Stomach (tissue), 19 donors: ENCODE measurements at places on chromosomes 3 and 15.
A peak's percentile ranks its signal among the peaks of the same experiment; 100 is the strongest.

- H3K27ac ChIP-seq: no peak overlapping the region
- no peak for DNase-seq
- H3K36me3 ChIP-seq: no peaks in the 10 kb centered on the region
- no peaks in the 10 kb centered on the region for H3K4me1 ChIP-seq
Observed at GRCh38 chr3:148896062-148896461, 31.0 kb downstream of the CPA3 start.

DNA sequence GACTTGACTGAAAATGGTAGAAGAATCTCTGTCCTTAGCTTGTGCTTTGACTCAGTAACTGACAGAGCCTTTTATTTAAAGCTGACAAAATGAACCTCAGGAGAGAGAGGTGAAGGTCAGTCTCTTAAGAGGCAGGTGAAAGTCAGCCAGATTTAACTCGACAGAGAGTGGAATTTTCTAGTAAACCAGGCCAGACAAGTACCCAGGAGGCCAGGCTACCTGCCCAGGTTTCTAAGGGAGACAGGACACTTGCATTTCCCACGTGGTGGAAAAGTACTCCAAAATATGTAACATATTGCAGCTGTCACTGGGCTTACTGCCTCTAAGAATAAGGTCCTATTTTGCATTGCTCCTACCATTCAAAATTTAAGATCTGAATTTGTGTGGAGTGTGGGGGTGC lies 167.9 kb downstream of the FMN1 start:
- no peaks in the 10 kb centered on the region for H3K36me3 ChIP-seq
- no peaks in the 10 kb centered on the region for H3K27me3 ChIP-seq
- peaks cover 39% of the 10 kb centered on the region for H3K4me1 ChIP-seq
- no peak overlapping the region for H3K27ac ChIP-seq
- no peak overlapping the region for H3K4me3 ChIP-seq

- no peak overlapping the region for H3K27ac ChIP-seq
- DNase-seq: no peak
- H3K36me3 ChIP-seq: no peaks in the 10 kb centered on the region
- no peaks in the 10 kb centered on the region for H3K27me3 ChIP-seq
- H3K4me1 ChIP-seq: no peaks in the 10 kb centered on the region
Observed at GRCh38 chr3:36546226-36546625, 165.9 kb downstream of the STAC start.

DNA sequence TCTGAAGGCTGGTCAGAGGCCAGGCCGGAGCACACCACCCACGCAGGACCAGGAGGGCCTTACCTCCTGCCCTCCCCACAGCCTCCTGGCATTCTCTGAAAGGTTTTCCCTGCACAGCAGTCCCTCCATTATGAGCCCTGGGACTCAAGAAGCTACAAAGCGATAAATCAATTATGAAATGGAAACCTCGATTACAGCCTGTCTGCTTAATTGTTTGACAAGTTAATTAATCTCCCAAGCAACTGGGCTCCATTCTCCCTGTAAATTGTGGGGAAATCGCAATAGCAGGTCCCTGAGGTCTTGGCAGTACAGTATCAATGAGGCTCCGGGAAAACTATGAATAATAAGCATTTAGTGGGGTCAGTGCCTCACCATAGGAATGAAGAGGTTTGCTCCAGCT lies 683.5 kb downstream of the NTRK3 start:
- no peaks in the 10 kb centered on the region for H3K36me3 ChIP-seq
- no peaks in the 10 kb centered on the region for H3K27me3 ChIP-seq
- DNase-seq: no peak
- H3K27ac ChIP-seq: no peak overlapping the region
- no peak overlapping the region for H3K4me3 ChIP-seq

- no peak for DNase-seq
- no peaks in the 10 kb centered on the region for H3K27me3 ChIP-seq
- H3K36me3 ChIP-seq: no peaks in the 10 kb centered on the region
- peaks cover 9% of the 10 kb centered on the region for H3K4me1 ChIP-seq
- no peak overlapping the region for H3K27ac ChIP-seq
- H3K4me3 ChIP-seq: no peak overlapping the region
Observed at GRCh38 chr15:92813485-92813884, 86.6 kb upstream of the CHD2 start.

DNA sequence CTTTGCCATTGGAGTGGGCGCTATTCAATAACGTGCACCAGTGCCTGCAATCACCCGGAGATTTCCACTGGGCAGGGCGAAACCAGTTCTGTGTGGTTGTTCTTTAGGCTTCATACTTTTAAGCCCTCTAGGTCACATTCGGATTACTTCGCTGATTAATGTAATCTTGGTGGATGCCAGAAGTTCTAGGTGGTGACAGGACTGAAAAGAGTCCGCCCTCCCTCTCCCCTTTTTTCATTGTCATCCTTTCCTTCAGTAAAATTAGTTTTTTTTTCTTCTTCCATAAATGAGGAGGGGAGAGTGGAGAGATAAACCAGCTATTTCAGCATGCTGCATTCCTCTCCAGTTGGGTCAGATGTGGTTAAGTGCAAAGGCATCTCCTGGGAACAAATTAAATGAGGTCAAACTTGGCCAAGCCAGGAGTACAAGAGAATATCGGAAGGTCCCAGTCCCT lies 2.3 kb upstream of the SLC2A2 start:
- no peak for DNase-seq
- no peak overlapping the region for H3K27ac ChIP-seq
- peak overlapping the region; percentile 32 for H3K4me3 ChIP-seq

DNA sequence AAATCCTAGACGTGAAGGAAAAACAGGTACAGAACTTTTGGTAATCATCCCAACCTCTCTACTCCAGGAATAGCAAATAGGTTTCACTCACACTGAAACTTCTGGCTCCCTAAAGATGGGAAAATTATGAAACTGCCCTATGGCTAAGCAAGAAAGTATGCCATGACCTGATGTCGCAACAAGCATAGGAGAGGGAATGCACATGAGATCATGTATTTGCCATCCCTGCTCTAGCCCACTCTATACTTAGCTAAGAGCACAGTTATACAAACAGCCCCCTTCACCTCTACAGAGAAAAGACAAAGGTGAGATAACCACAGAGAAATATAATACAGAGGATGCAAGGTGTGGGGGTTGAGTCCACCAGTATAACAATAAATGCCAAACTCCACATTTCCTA lies 102.7 kb downstream of the TBC1D5 start:
- no peaks in the 10 kb centered on the region for H3K36me3 ChIP-seq
- no peak overlapping the region for H3K4me3 ChIP-seq
- DNase-seq: no peak
- peaks cover 11% of the 10 kb centered on the region for H3K4me1 ChIP-seq
- H3K27ac ChIP-seq: no peak overlapping the region

- H3K4me3 ChIP-seq: no peak overlapping the region
- no peak overlapping the region for H3K27ac ChIP-seq
- no peaks in the 10 kb centered on the region for H3K27me3 ChIP-seq
Observed at GRCh38 chr3:98536456-98537017, 4.8 kb downstream of the GPR15 start.

GRCh38 chr3:56773986-56774385 lies 27.8 kb downstream of the ARHGEF3 start:
- no peak for DNase-seq
- H3K27me3 ChIP-seq: no peaks in the 10 kb centered on the region
- no peak overlapping the region for H3K4me3 ChIP-seq
- H3K4me1 ChIP-seq: peaks cover 16% of the 10 kb centered on the region

DNA sequence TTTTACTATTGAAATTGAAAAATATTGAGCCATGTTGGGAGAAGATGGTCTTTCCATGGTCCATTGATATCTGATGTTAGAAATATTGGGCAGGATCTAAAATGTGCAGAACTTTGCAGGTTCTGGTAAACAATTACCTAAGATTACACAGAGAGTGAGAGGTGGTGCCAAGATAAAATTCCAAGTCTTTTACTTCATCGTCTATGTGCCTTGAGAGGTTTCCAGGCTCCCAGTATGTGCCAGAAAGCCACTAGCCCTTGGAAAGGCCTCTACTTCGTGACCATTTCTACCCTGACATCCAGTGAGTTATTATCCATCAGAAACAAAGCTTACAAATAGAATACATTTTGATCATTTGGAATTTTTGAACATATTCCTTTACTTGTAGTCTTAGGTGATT lies 27.6 kb downstream of the CD200 start:
- H3K4me3 ChIP-seq: no peak overlapping the region
- H3K27me3 ChIP-seq: no peaks in the 10 kb centered on the region
- peak overlapping the region; percentile 21 for H3K27ac ChIP-seq
